Posterior vena cava (tissue), 2 donors: ENCODE measurements at places on chromosomes 11 and 22.

- no peak for DNase-seq
These were observed 66.9 kb downstream of the SCN3B start for GRCh38 chr11:123587559-123587958.

DNA sequence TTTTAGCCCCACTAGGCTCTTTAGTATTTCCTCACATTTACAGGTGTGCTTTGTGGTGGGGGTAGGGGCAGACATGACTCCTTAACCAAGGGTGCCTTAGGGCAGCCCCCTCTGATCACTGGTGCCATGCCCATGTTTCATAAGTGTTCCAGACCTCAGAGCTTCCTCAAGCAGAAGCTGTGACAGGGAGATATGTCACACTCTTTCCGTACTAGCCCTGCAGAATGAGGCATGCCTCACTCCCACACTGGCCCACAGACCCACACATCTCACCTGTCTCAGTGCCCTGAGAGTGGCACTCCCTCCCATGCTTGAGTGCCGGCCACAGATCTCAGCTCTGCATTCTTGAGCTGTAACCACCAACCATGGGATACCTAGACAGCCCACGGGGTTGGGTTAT lies 22.9 kb upstream of the OR56B4 start:
- DNase-seq, result no peak

DNA sequence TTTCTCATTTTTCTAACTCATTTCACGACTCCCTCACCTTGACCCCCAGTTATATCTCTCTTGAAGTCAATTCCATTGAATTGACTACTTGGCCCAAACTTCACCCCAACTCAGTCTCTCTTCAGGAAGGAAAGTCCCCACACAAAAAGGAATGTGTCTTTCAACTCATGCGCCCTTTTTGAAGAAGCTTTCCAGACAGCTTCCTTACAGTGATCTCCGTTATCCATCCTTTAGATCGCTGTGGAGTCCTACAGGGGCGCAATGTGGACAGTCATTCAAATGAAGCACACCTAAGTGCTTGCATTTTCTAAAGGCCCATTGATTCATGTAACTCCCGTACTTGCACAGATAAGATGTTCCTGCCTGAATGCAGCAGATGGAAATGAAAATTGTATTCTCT lies 101.1 kb upstream of the VPREB1 start:
- no peak for DNase-seq

- peak; percentile 78 for DNase-seq
These were observed 13.1 kb downstream of the MRGPRG start for GRCh38 chr11:3205261-3206155.

- no peak for DNase-seq
These were observed 1.5 kb downstream of the MAFF start for GRCh38 chr22:38203090-38203810.

- no peak for DNase-seq
These were observed 399.6 kb downstream of the TMEM135 start for GRCh38 chr11:87437133-87437843.

GRCh38 chr11:110544779-110545178 lies 115.0 kb downstream of the FDX1 start:
- DNase-seq, result no peak

GRCh38 chr11:61586792-61587430 lies 6.0 kb upstream of the SYT7 start:
- no peak for DNase-seq

GRCh38 chr11:8239536-8240228 lies 24.0 kb downstream of the LMO1 start:
- DNase-seq, result no peak

GRCh38 chr11:69705351-69705811 lies 1.6 kb upstream of the FGF19 start:
- DNase-seq, result no peak

DNA sequence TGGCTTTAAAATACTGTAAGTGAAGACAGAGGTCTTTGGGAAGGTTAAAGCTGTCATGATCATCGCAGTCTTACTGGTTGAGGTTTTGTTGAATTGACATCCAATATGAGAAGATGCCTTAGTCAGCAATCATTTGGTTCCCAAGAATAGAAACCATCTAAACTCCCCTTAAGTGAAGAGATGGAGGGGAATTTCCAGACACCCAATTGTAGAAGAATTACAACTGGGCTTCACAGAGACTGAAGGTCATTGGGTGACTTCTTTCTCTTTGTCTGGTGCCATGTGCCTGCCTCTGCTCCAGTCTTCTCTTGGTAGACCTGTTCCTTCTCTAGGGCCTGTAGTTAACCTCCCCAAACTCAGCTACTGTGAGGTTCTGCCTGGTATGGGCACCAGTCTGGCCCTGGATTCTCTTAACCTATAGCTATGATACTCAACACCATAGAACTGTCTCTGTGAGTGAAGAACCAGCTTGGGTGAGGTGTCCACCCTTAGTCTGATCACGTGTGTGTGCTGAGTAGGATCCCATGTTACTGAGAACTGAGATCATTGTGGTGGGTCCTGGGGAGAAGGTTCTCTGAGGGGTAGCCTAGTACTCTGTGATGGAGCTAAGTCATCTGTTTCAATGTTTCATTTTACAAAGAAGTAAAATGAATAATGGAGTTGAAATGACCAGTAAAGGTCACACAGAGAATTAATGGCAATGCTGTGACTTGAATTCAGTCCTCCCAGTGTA lies 182.5 kb downstream of the CSNK2A3 start:
- DNase-seq, result no peak

DNA sequence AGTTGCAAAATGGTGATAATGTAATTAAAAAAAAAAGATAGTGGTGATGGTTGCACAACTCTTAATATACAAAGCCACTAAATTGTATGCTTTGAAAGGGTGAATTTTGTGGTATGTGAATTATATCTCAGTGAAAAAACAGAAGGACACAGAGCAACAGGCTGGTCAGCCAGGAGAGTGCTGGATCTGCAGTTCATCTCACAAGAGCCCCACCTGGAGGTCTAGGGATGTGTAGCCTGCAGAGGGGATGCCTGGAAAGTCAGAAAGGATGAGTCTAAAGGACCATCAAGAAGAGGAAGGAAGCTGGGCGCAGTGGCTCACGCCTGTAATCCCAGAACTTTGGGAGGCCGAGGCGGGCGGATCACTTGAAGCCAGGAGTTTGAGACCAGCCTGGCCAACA lies 9.0 kb downstream of the POLR3H start:
- no peak for DNase-seq

DNA sequence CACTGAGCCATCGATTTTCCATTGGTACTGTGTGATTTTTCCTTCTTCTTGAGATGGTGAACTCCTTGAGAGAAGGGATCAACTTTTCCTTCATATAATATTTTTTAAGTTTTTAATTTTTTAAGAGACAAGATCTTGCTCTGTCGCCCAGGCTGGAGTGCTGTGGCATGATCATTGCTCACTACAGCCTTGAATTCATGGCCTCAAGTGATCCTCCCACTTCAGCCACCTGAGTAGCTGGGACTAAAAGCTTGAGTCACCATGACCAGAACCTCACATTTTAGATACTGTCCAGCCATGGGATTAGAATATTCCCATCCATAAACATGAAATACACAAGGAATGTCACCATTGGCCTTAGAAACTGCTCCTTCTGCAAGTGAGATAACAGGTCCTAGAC lies 66.9 kb upstream of the CHRM4 start:
- DNase-seq, result no peak

- DNase-seq, result no peak
These were observed 12.3 kb upstream of the MPEG1 start for GRCh38 chr11:59225017-59225416.

- DNase-seq, result no peak
These were observed 140.2 kb upstream of the SESN3 start for GRCh38 chr11:95371153-95371552.

GRCh38 chr11:61095021-61095420 lies 7.3 kb upstream of the CD5 start:
- DNase-seq, result no peak
